Activated T-helper 1 cell treated with anti-CD3 and anti-CD28 coated beads, Interleukin-2, amount 50 U/mL, for 16 hours (primary cell): ENCODE measurements at places on chromosomes 3 and 15.
A peak's percentile ranks its signal among the peaks of the same experiment; 100 is the strongest.

- no peak for DNase-seq
Observed at GRCh38 chr3:120903221-120903620, 4.8 kb upstream of the STXBP5L start.

- DNase-seq: no peak
Observed at GRCh38 chr15:80883641-80884040, 104.5 kb downstream of the CEMIP start.

DNA sequence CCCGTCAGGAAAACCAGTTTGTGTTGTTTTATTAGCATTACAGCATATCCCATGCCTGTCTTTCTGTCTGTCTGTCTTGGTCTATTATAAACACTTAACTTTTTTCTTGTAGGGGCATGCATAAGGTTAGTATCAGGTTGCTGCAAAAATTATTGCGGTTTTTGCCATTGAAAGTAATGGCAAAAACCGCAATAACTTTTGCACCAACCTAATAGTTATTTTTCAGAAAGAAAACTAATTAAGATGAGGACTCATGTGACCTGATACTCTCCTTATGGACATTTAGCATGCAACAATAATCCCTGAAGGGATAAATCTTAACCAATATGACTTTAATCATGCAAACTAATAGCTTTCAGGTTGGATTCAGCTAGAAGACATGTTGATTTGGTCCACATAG is 326.7 kb upstream of the SUCLG2 start:
- DNase-seq: no peak

- no peak for DNase-seq
Observed at GRCh38 chr3:109187390-109187789, 50.9 kb downstream of the C3orf85 start.

DNA sequence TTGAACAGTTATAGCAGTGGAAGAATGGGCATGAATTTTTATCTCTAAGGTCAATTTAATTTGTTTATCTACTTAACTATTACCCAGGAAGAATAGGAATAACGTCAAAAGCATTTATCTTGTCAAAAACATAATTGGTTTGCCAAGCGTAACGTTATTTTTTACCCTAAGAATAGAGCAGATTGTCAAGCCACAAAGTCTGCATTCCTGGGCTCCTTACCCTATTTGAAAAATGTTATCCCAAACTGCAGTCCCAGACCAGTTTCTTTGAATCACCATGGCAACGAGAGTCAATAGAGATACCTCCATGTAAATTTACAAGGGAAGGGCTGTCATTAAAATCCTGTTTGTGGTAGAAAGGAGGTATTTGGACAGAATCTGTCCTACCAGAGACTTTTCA is 61.1 kb downstream of the CPNE4 start:
- DNase-seq: no peak

DNA sequence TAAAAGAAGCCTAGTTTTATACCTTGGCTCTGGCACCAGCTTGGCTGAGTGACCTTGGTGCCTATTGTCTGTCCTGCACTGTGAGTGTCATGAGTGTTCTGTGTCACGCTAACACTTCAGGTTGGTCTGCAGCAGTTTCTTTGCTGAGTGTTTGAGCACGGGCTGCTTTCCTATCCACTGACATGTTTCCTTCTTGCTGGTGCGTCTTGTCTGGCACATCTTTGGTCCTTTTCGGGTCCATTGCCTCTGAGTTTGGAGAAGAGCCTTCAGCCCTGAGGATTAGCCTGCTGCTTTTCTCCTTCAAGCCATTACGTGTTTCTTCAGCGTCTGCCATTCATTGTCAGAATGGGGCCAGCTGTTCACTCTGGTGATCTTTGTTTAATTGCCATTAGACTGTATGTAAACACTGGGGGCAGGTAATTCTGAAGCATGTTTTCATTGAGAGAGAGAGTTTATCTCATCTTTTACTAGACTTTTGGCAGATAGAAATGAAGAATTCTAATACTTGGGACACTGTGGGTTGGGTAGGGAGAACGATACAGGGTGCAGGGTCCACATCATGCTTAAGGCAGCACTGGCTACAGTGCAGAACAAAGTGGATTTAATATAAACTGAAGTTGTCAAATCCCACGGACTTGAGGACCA is 55.5 kb downstream of the LRRC28 start:
- no peak for DNase-seq

GRCh38 chr15:35095941-35096340 is 10.8 kb upstream of the NANOGP8 start:
- DNase-seq: no peak

GRCh38 chr3:87145553-87145952 is 81.6 kb upstream of the CHMP2B start:
- no peak for DNase-seq

DNA sequence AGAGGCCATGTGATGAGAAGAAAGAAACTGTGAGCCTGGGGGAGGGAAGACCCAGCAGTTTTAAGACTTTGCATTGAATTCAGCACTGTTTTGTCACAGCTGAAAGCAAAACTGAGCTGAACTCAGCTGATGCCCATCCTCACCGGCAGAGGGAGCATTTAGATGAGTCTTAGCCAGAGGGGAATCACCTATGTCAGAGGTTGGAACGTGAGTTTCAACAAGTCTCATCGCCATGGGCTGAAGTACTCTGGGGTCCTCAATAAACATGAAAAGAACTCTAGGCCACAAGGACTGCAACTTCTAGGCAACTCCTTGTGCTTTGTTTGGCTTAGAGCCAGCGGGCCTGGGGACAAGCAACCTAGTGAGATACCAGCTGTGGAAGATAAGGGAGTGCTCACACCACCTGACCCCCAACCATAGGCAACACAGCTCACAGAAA is 324.5 kb downstream of the TBL1XR1 start:
- peak; percentile 18 for DNase-seq
